ENCODE measurements at places on chromosomes 13 and 19.

GRCh38 chr13:88622362-88622973, 951.3 kb downstream of the SLITRK5 start:
- no peak for DNase-seq

DNA sequence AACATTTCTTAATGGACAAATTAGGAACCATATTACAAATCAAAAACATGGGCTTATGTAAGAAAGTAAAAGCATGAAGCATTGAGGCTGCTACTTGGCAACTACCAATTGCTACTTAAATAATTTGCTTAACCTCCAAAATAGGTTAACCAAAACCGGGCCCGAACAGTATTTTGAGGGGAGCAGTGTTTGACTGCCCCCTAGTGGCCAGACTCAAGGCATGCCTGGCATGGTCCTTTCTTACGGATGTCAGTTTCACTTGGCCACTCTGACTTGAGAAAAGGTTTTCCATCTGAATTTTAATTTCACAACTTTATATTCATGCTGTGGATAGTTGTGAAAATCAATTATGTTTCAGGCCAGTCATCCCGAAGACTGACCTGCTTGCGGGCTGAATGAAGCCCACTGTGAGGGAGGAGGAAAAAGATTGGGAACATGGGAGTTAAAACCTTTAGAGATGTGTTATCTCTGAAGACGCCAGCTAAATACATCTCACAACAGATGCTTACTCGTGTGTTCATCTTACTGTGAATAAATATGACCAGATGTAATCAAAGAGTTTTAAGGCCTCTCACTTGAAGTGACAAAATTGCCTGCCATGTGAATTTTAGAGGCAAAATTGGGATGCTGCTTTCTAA, 2.9 kb downstream of the RXFP2 start:
- peak; percentile 46 for DNase-seq

DNA sequence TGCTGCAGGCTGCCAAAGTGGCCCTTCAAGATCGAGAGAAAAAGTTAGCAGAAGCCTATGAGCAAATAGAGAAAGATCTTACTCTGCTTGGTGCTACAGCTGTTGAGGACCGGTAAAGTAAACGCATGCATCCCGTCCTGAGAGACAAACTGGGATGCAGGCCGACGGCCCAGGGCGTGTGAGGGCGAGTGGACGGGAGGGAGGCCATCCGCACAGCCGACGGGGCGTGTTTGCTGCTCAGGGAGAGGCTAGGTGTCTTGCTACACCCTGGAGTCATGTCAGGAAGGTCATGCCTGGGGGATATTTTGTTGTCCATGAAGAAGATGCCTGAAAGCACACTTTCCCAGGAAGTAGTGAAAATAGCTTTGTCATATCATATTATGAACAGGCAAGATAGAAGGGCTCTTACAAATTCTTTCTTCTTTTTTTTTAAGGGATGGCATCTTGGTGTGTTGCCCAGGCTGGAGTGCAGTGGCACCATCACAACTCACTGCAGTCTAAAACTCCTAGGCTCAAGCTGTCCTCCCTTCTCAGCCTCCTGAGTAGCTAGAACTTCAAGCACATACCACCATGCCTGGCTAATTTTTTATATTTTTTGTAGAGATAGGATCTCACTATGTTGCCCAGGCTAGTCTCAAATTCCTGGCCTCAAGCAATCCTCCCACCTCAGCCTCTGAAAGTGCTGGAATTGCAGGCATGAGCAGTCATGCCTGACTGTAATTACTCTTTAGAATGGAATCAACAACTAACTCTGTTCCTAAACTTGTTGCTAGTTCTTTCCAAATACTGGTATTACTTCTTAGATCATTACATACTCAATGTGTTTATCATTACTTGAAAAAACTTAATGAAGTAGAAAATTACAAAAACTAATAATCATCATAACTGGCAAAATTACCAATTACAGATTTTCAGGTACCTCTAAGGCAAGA, 117.6 kb upstream of the MCF2L start:
- DNase-seq = no peak

DNA sequence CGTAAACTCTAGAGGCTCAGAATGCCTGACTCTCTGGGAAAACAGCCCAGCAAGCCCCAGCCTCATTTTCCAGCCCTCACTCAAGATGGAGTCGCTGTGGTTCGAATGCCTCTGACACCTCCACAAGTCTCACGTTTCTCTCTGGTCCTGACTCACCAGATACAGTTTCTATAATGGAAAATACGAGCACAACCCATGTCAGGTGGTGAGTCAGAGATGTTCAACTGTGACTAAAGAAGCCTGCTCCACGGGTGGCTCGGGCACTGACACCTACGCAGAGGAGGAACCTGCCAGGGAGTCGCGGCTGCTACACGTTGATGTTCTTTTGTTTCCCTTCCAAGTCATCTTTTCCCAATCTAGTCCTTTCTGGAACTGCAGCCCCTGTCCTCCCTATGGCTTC, 87.1 kb upstream of the STK24 start:
- peak; percentile 37 for DNase-seq

- no peak for DNase-seq
Measured at GRCh38 chr13:46554951-46555350, 2.0 kb downstream of the LRCH1 start.

DNA sequence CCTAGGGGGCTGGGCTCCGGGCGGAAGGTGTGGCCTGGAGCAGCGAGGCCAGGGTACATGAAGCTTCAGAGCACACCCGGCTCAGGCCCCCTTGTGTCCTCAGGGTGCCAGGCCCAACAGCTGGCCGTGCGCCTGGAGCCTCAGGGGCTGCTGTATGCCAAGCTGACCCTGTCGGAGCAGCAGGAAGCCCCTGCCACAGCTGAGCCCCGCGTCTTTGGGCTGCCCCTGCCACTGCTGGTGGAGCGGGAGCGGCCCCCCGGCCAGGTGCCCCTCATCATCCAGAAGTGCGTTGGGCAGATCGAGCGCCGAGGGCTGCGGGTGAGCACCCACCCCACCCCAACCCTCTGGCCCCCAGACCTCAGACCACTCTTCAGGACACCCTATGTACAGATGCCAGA, 3.2 kb downstream of the SYDE1 start:
- no peak for DNase-seq

- DNase-seq = no peak
Measured at GRCh38 chr13:31264151-31264550, 64.4 kb downstream of the B3GLCT start.

DNA sequence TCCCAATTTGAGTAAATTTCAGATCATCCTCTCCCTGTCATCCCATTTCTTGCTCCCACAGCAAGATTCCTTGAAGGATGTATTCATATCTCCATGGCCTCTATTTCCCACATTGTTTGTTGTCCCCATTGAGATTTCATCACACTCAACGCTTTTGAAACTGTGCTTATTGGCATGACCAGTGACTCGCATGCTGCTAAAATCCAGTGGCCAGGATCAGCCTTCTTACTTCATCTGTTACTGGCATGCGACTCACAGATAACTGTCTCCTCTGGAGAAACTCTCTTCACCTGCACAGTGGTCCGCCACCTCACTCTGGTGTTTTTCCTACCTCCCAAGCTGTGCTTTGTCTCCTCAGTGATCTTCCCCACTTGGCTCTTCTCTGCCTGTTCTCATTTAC, 95.8 kb downstream of the WASF3 start:
- DNase-seq = no peak

- no peak for DNase-seq
Measured at GRCh38 chr13:97165502-97166425, 56.4 kb upstream of the MBNL2 start.

GRCh38 chr19:12884926-12885748, 1.9 kb downstream of the KLF1 start:
- DNase-seq = peak; percentile 92

GRCh38 chr13:99373436-99373835, 66.2 kb upstream of the GPR183 start:
- no peak for DNase-seq

GRCh38 chr19:20471431-20471830, 94.2 kb downstream of the ZNF737 start:
- no peak for DNase-seq

GRCh38 chr13:42968906-42969305, 23.1 kb downstream of the EPSTI1 start:
- no peak for DNase-seq

DNA sequence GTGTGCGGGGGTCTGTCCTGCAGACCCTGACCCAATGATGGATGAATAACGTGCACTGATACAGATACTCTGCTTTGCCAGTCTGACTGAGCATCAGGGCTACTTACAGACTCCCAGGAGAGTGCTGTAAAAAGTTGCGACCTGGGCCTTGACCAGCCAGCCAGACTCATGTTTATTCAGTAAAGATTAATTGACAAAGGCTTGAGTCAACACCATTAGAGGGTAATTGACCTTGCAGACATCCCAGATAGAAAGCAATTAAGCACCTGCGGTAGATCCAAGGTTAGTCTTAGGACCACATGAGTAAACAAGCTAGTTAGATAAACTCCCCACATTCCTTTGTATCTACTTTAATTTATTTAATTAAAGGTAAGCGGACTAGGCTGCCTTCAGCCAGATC, 10.4 kb downstream of the NUDT19 start:
- no peak for DNase-seq

GRCh38 chr19:37988758-37989635, 82.0 kb downstream of the SIPA1L3 start:
- no peak for DNase-seq

- no peak for DNase-seq
Measured at GRCh38 chr13:48201044-48201443, 32.0 kb upstream of the ITM2B start.

DNA sequence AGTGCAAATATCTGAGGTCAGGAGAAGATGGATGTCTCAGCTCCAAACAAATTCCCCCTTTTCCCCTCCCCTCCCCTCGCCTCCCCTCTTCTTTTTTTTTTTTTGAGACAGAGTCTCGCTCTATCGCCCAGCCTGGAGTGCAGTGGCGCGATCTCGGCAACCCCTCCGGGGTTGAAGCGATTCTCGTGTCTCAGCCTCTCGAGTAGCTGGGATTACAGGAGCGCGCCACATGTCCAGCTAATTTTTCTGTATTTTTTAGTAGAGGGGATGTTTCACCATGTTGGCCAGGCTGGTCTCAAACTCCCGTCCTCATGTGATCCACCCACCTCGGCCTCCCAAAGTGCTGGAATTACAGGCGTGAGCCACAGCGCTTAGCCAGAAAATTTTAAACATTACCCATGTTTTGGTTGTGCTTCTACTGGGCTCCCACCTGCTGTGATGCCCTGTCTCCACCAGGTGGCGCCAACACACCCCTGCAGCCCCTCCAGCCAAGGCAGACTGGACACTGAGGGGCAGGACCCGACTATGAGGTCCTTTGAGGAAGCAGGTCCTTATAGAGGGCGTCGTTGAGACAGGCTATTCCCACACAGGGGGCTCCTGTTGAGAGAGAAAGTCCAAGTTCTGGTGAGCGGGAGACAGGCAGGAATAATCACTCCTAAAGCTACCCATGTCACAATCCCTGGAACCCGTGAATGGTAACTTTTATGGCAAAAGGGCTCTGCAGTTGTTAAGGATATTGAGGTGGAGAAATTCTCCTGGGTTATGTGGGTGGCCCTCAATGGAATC, 6.3 kb downstream of the ERICH4 start:
- DNase-seq = peak; percentile 56

- no peak for DNase-seq
Measured at GRCh38 chr13:50810998-50811397, 32.5 kb downstream of the DLEU7 start.

DNA sequence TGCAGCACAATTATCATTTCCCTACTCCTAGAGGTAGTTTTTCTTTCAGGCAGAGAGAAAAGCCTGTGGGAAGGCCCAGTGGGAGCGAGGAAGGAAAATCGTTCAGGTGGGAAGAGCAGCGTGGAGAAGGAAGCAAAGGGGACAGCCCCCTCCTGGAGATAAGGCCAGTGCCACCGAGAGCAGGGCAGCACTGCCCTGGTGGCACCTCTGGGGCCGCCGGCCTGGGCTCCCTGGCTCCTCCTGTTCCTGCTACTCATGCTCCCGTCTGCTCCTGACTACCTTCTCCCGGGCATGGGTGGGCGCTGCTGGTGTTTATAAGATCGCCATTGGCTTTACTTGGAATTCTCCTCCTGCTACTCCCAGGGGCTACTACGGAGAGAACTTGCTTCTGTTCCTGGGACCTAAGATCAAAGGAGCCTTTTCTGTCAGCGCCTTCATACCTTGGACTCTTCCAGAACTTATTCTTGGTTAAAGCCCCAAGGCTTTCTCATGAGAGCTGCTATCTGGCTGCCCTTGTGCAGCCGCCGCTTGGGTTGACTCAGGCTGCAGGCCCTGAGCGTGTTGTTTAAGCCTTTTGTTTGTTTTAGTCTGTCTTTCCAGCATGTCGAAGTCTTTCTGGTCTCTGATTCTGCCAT, 3.7 kb upstream of the FLT1 start:
- no peak for DNase-seq

DNA sequence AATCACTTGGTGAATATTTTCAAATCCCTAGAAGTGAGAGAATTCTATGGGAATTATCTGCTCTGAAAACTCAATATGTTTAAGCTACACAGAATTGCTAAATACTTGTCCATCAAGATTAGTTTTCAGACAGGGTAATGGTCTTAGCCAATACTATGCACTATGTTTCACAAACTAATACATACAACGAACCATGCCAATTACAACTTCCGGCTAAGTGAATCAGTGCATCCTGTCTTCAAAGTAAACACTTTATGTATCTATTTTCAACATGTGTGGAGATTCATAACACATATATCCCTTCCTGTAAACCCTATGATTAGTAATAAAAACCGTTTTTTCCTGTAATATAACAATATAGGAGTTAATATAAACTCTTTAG, 181.5 kb downstream of the POSTN start:
- DNase-seq = no peak

DNA sequence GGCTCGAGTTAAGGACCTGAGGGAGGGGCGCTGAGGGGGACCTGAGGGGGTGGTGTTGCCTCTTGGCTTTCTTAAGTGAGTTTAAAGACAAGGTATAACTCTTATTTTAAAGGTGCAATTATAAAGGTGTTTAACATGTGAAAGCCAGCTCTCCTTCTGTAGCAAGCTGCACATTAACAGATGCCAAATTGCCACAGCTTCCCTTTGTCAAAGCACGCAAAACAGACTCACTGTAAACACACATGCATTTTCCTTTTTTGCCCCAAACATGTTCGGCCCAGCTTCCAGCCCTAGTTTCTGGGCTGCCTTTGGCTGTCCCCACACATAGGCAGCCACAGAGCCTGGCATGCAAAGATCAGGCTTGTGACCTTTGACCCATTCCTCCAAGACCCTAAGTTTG, 111.9 kb downstream of the SLC7A1 start:
- DNase-seq = no peak

- no peak for DNase-seq
Measured at GRCh38 chr19:56689198-56689597, 17.6 kb upstream of the ZNF835 start.
